Mucosa of descending colon (tissue), 3 donors: ENCODE measurements at places on chromosomes 11 and 22. TPM values are rescaled to one million over a fixed set of nuclear protein-coding genes. Genes with fewer than 3 reads are reported as not detected.

DNA sequence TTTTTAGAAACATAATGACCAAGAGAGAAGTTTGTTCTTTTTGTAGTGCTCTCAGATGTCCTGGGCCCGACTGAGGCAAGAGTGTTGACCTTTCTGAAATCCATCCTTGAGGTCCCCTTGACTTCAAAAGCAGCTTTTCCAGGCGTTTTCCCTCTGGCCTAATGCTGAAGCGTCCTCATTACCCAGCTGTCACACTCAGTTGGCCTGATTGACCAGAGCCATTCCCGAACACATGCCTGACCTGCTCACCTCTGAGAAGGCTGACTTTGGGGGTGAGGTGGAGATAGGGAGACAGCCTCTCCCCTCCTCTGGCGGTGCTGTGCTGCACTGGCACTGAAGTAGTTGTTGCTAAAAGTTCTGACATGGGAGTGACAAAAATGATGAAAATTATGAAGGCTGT lies 66.9 kb downstream of the ALX4 start:
- DNase-seq, result no peak

DNA sequence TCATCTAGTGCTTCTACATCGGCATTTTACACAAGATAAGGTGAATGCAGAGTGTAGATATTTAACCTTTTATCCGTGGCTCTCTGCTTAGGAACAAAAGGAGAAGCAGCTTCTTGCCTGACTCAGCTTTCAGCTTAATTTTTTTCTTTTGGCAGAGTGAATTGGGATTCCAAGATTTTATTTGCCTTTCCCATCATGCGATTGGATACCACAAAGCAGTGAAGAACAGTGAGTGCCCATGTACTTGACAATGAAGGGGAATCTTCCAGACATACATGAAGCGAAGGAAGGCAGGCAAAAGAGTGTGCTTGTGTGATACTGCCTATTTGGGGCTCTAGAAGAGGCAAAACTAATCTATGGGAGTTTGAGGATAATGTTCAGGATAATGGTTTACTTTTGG lies 17.0 kb upstream of the CHKA start:
- no peak for DNase-seq

GRCh38 chr22:39943337-39943736 lies 16.9 kb upstream of the TMA7B start:
- DNase-seq, result no peak

Gene MS4A1
- not detected for total RNA-seq

DNA sequence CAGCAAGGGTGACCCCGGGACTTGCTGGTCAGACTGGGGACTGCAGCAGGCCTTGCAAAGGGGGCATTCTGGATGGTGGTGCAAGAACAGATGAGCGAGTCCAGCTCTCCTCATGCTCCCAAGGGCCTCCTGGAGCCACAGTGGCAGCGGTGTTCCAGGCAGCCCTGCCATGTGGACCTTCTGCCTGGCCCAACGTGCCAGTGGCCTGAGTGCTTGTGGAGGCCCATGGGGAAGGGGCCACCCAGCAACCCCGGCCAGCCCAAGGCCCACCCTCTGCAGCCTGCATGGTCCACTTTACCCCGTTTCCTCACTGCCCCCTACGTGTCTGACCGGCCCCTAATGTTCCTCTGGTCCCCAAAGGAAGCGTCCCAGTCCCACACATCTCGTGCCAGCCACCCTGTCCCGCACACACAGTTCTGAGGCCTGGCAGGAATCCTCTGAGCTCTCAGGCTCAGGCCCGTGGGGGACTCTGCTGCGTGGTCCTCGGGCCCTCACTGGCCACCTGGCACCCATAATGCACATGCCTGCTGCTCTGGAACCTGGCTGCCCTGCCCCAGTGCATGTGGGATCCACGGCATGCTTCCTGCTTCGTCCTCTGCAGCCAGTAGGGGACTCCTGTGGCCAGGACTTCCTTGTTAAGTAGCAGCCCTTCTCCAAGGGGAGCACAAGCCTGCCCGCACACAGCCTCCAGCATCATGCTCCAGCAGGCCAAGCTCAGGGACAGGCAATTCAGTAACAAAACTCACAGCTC lies 85.5 kb downstream of the DGCR2 start:
- no peak for DNase-seq

GRCh38 chr11:27464289-27464696 lies 8.3 kb downstream of the LGR4 start:
- DNase-seq, result peak; percentile 20
